ENCODE measurements at places on chromosomes 2 and 18. TPM values are rescaled to one million over a fixed set of nuclear protein-coding genes. Genes with fewer than 3 reads are reported as not detected.

GRCh38 chr2:200300638-200301314 lies 5.7 kb upstream of the SPATS2L start:
- no peak for DNase-seq

GRCh38 chr2:40625849-40626248 lies 174.0 kb upstream of the SLC8A1 start:
- no peak for DNase-seq

GRCh38 chr2:53347269-53347668 lies 420.3 kb upstream of the CHAC2 start:
- no peak for DNase-seq

- no peak for DNase-seq
Observed at GRCh38 chr2:231541645-231542044, 11.4 kb upstream of the NMUR1 start.

GRCh38 chr2:50356858-50357257 lies 675.1 kb downstream of the NRXN1 start:
- DNase-seq: no peak

- DNase-seq: no peak
Observed at GRCh38 chr2:52835909-52836308, 931.7 kb upstream of the CHAC2 start.

DNA sequence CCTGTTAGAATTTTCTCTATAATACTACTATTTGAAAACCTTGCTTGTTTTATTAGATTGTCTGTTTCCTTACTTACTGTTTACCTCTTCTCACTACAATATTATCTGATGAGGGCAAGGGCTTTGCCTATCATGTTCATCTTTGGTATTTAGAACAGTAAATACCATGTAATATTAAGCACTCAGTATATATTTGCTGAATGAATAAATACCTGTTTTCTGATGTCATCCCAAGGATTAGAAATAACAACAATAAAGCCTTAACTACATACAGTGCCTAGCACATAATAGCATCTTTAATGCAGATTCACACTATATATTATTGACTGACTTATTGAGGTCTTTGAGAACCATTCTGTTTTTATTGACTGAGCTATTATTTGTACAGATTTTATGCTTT lies 142.1 kb downstream of the TMEM247 start:
- no peak for DNase-seq

- no peak for DNase-seq
Observed at GRCh38 chr2:40823478-40823877, 371.6 kb upstream of the SLC8A1 start.

- DNase-seq: no peak
Observed at GRCh38 chr18:55433140-55433539, 154.9 kb downstream of the TCF4 start.

DNA sequence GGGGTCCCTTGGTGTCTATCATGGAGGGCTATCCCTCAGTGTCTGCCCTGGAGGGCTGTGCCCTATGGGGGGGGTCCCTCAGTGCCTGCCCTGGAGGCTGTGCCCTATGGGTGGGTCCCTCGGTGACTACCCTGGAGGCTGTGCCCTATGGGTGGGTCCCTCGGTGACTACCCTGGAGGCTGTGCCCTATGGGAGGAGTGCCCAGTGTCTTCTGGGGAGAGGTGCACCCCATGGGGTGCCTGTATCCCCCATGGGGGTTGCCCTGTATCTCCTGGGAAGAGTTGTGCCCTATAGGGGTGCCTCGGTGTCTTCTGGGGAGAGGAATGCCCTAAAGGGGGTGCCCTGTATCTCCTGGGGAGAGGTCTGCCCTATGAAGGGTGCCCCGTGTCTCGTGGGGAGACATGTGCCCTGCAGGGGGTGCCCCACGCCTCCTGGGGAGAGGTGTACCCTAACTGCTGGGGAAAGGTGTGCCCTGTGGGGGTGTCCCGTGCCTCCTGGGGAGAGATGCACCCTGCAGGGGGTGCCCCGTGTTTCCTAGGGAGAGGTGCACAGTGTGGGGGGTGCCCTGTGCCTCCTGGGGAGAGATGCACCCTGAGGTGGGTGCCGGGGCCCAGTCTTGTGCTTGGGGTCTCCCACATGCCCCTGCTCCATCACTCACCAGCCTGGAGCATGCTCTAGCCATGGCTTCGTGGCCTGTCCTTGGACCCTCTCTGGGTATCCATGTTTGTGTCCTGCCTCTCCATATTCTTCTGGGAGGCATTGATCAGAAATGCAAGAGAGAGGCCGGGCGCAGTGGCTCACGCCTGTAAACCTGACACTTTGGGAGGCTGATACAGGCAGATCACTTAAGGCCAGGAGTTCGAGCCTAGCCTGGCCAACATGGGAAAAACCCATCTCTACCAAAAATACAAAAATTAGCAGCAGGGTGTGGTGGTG lies 215.6 kb downstream of the HDAC4 start:
- DNase-seq: peak; percentile 1

DNA sequence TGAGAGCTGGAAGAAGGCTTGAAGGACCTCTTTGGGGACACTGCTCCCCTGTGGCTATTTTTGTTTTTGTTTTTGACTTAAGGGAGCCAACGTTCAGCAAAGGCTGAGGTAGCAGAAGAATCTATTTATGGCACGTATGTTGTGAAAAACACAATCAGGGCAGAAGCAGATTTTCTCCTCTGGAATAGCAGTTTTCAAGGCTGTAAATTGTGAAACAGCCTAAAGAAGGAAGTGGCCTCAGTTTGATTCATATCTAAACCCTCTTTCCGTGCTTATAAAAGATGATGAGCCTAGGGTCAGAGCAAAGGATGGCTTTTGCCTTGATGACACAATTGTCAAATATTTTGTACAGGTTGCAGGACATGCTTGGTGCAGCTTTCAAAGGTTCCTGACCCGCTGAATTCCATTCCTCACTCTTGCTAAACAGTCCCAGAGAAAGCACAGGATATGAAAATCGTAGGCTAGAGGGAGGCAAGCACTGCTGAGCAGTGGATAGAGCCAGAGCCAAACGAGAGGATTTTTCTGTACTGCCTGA lies 106.2 kb upstream of the DLX2 start:
- no peak for DNase-seq

GRCh38 chr2:26722911-26723310 lies 30.4 kb downstream of the KCNK3 start:
- DNase-seq: no peak

- DNase-seq: no peak
Observed at GRCh38 chr18:74063023-74063422, 84.6 kb downstream of the FBXO15 start.

- DNase-seq: no peak
Observed at GRCh38 chr2:102074152-102074783, 68.3 kb upstream of the IL1R1 start.

GRCh38 chr2:74573747-74574562 lies 19.4 kb downstream of the DOK1 start:
- DNase-seq: no peak

DNA sequence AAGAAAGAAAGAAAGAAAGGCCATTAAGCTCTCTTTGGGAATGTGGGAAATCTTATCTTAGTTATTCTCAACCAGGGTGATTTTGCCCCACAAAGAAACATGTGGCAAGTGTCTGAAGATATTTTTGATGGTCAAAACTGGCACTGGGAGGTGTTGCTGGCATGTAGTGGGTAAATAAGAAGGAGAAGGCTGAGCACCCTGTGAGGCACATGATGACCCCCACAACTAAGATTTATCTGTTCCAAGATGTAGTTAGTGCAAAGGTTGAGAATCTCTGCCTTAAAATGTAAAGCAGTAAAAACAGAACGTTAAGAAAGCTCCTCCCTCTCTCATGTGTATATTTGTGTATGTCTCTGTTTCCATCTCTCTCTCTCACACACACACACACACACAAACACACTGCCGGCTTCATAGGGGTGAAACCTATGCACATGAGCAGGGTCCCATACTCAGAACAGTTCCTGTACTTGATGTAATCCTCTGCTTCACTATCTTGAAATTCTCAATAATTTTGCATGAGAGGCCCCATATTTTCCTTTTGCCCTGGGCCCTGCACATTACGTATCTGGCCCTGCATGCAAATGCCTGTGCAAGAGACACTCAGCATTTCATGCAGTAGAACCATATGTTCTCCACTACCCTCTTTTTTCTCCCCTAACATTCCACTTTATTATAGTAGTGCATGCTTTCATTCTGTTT lies 94.3 kb downstream of the MREG start:
- no peak for DNase-seq

DNA sequence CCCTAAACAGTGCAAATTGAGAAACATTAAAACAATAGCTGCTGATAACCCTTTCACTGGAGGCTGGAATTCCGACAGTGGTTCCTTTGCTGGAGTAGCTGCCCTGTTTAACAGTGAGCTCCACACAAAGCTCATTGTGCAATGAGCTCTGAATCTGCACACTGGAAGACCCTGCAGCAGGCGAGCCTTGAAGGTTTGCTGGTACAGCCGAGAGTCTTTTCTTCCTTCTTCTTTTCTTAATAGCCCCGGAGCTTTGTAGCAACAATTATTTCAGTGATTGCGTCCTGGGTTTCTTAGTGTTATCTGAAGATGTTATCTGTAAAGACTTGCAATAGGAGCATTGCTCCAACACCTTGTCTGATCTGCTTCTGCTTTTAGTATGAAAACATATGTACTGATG lies 50.8 kb upstream of the CXCR4 start:
- DNase-seq: no peak

GRCh38 chr2:201024518-201024917 lies 47.0 kb downstream of the HYCC2 start:
- DNase-seq: no peak

DNA sequence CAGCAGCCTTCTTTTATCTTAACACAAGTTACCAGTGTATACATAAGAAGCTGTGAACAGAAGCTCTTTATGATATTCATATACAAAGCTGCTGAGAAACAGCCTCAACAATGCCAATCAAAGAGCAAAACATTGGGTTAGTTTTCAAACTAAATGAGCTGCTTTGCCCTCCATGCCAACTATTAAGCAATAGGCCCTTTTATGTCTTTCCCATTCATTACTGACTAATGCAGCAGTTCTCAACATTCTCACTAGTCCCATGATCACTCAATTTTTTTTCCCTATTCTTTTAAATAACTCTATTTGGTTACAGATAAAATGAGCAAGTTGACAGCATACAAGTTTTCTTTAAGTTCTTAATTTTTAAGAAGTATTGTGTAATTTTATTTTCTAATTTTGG lies 57.9 kb upstream of the FRZB start:
- DNase-seq: no peak

- no peak for DNase-seq
Observed at GRCh38 chr2:3639015-3639630, 18.9 kb upstream of the ALLC start.

DNA sequence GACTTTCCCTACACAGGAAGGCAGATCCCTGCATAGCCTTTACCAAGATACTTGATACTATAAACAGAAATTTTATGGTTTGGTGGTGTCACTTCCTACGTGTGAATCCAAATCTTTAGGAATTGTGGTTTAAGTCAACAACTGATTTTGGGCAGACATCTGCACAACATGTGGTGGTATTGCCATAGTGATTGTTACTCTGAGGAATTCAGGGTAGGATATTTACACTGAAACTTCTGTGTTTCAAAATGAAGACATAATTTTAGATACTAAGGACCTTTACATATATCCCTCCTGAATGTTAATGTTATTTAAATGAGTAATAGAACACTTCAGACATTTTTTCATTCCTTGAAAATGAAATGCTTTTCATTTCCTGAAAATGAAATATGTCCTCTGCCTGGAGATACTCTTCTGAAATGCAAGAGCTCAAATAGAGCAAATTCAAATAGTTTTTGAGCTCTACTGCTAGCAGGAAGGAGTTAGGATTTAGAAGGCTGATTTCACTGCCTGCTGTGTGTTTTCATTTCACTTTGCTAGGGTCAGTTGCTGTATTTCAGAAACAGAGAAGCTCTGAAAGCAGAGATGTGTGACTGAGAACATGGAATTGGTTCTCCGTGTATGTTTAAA lies 77.2 kb downstream of the MDH1 start:
- DNase-seq: no peak

DNA sequence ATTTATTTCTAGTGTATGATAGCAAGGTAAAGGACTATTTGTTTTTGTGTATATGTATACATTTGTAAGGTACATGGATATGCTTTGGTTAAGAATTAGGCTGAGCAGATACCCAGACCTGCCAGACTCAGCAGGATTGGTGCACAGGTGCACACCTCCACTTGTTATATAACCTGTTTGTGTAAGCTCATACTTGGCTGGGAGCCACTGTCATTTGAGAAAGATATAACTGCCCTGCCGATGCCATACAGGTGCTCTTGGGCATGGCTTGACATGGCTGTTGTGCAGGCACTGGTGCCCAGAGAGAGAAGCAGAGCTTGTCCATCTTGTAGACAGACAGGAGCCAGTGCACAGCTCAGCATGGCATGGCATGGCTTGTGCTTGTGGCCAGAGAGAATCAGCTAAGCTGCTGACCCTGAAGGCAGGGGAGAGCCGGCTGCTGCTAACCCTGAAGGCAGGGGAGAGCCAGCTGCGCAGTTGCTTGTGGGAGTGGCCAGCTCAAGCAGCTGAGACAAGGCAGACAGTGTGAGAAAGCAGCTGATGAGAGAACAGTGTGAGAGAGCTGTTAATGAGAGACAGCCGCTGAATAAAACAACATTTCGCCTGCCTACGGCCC lies 136.5 kb downstream of the RNF144A start:
- DNase-seq: peak; percentile 19

GRCh38 chr2:74293191-74293991 lies 49.8 kb downstream of the SLC4A5 start:
- no peak for DNase-seq

DNA sequence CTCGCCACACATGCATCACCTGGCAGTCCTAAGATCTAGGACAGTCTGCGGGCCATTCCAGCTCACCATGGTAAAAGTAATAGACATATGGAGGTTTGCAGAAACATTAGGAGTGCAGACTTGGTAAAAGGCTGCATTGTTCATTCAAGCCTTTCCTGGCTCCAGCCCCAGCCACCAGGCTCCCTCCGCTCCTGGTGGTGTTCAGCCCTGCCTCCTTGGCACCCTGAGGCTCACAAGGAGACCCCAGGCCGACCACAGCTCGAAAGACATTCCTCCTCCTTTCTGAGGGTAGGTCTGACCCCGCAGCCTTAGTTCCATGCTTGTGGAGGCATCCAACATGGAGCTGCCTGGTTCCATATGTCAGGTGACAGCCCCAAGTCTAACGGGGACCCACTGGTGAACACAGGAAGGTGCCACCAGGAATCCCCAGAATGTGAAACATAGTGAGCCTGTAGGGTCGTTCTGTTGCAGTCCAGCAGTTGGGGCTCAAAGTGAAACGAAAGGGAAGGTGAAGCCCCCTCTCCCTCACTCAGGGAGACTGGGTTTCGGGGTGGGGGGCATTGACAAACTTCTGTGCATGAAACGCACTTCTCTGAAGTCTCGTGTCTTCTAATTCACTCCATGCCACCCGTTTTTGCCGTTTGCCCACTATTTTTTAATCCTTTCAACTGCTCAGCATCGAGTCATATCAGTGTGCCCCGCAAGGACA lies 5.0 kb upstream of the SP100 start:
- DNase-seq: no peak

The PCARE gene
- total RNA-seq: not detected

The DPYSL5 gene
- total RNA-seq: 0.11 TPM

The HMSD gene
- total RNA-seq: 0.55 TPM

The FAM168B gene
- 96.3 TPM for total RNA-seq

The ERICH2 gene
- total RNA-seq: not detected

The ST3GAL5 gene
- total RNA-seq: 8.7 TPM

The GAL3ST2 gene
- total RNA-seq: 50.8 TPM

The ASAP2 gene
- 71.0 TPM for total RNA-seq

The CCDC88A gene
- 13.4 TPM for total RNA-seq

The MZT2B gene
- 244 TPM for total RNA-seq

The MYL12B gene
- 581 TPM for total RNA-seq

The ACMSD gene
- not detected for total RNA-seq

The CCL20 gene
- 13.6 TPM for total RNA-seq

The APCDD1 gene
- 8.3 TPM for total RNA-seq
